ENCODE measurements at places on chromosomes 3 and 15.

- no peak for DNase-seq
Measured at GRCh38 chr3:44510000-44510368, 32.5 kb upstream of the ZNF445 start.

GRCh38 chr3:36866368-36866767 is 78.5 kb downstream of the TRANK1 start:
- no peak for DNase-seq

GRCh38 chr15:60835974-60836373 is 357.0 kb upstream of the ICE2 start:
- DNase-seq: no peak

GRCh38 chr3:138950006-138950644 is 3.1 kb downstream of the FOXL2NB start:
- DNase-seq: no peak

DNA sequence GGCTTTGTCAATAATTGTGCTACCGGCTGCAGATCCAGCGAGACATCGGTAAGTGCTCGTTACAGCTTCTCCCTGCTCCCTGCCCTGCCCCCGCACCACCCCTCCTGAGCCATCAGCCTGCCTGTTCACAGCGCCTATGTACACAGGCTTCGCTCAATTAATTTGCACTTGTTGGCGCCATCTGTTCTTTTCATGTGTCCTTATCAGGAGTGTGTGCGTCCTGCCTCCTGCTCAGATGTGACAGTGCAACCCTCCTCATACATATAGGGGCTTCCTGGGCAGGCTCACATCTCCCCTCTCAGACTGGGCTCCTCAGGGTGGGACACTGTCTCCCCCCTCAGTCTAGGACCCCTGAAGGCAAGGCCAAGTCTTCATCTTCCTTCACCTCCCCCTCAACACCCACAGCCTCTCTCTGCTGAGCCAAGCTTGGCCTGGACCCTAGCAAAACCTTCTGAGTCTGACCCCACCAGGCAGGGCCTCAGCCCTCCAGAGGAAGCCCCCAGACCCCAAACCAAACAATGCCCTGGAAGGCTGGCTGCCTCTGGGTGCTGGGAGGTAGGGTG is 54.9 kb downstream of the CYP11A1 start:
- peak; percentile 90 for DNase-seq

DNA sequence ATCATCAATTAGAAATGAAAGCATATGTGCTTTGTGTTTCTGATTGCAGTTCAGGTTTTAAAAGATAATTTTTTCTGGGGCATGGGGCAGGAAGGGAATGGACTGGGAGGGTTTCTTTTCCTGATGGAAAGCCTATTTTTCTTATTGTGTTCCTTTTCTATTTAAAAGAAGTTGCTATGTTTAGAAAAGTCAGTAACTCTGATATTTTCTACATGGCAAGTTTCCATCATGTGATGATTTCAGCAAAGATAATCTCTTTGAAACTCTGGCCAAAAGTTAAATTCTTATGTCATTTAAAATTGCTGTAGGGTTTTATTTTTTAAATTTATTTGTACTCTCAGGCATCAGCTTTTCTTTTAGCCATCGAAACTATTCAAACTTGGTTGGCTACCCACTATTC is 601.2 kb downstream of the FOXP1 start:
- DNase-seq: no peak

- no peak for DNase-seq
Measured at GRCh38 chr3:185365291-185366073, 2.5 kb downstream of the MAP3K13 start.

DNA sequence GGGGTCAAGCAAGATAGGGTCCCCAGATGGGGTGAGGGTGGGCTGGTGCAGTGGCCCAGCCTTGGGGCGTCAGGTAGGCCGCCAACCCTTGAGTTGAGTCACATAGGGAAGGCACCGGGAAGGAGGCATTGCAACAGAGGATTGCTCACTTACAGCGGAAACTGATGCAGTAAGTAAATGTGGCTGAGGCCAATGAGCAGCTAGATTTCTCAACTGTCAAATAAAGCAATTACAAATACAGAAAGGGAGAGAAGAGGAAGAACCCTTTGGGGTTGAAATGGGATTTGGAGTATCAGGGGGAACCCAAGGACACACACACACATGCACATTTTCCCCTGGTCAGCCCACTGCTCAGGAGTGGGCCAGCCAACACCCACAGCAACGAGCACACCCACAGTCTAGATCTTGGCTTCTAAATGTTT is 44.0 kb downstream of the CHSY1 start:
- DNase-seq: no peak

DNA sequence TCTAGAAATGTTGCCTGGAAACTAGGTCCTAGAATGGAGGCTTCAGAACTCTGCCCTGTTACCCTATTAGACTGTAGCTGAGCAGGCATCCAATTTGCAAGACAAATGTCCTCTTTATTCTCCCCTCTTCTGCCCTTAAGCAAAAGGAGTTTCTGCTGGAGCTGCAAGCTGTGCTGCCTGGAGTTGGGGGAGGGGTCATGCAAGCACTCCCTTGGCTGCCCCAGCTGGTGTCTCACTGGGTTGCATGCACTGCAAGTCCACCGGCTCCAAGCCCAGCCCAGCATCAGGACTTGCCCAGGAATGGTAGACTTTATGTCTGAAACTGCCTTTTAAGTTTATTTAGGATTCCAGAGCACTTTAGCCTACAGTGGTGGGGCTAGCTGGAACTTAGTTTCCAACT is 15.7 kb upstream of the RBP2 start:
- DNase-seq: no peak

- DNase-seq: no peak
Measured at GRCh38 chr15:62624547-62625378, 417.8 kb upstream of the TPM1 start.

DNA sequence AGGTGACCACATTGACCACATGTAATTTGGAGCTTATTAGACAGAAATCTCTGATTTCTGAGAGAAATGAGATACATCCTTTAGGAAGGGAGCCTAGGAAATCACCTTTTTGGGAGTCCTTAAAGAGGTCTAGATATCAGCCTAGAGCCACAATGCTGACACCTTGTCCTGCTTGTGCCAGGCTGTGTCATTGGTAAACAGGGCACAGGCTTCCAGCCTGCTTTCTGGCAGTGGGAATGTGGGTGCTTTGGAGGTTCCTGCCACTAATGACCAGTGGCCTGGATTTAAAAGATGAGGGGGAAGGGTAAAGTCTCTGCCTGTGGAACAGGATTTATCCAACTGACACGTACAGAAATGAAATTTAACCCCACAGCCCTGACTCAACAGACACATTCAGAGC is 169.8 kb upstream of the KBTBD8 start:
- DNase-seq: no peak

GRCh38 chr3:98710067-98710659 is 53.0 kb upstream of the ST3GAL6 start:
- DNase-seq: no peak

GRCh38 chr15:63495780-63496488 is 8.5 kb upstream of the USP3 start:
- DNase-seq: no peak
